GM12891 (cell line): ENCODE measurements at places on chromosomes 12 and 14.

DNA sequence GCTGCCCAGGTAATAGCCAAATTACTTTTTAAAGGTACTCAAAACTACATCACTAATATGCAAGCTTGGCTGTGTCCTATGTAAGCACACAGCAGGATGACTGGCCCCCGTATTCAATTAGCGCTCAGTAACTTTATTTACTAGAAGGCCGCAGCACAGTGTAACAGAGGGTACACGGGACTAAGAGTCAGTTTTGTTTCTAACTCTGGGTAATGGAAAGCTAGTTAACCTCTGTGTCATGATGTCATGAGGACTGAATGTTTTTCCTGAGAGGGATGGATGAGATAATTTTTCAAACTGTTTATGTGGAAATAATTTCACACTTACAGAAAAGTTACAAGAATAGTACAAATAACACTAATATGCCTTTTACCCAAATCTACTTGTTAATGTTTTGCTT is 27.1 kb downstream of the GALNT4 start:
- no peak for DNase-seq

DNA sequence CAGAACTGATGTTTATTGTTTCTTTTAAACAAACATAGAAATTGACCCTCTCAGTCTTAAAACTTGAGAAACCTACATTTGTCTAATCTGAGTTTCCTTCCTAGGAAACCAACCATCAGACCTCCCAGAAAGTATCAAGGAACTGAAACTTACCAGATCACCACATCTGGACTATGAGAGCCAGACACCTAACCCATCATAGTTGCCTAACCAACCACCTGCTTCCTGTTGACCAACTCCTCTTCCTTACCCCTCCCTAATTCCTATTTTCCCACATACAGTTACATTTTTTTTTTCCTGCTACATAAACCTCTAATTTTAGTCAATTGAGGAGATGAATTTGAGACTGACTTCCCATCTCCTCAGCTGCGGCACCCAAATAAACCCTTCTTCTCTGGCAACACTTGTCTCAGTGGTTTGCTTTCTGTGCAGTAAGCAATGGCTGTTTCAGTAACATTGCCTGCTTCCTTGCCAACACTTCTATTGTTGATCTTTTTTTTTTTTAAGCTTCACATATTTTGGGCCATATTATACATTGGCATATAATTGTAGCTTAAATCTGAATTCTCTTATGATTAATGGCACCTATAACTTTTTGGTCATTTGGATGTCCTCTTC is 34.3 kb downstream of the KLRD1 start:
- DNase-seq, result no peak

- no peak for DNase-seq
Measured at GRCh38 chr14:61764342-61765122, 2.3 kb downstream of the SNAPC1 start.

DNA sequence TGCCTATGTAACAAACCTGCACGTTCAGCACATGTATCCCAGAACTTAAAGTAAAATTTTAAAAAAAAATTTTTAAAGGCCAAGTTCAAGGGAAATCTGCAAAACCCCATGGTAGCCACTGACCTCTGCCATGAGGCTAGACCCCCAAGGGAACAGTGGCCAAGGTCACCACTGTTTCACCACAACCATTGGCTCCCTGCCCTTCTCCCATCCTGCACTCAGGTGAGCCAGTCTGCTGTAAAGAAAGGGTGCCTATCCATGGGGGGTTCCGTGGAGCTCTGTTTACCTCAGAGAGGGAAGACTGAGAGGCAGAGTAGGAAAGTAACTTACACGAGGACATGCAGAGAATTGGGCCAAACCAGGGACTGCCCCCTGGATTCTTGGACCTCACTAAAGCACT is 38.6 kb downstream of the VWF start:
- no peak for DNase-seq

GRCh38 chr14:54881235-54881760 is 21.3 kb downstream of the GCH1 start:
- no peak for DNase-seq

DNA sequence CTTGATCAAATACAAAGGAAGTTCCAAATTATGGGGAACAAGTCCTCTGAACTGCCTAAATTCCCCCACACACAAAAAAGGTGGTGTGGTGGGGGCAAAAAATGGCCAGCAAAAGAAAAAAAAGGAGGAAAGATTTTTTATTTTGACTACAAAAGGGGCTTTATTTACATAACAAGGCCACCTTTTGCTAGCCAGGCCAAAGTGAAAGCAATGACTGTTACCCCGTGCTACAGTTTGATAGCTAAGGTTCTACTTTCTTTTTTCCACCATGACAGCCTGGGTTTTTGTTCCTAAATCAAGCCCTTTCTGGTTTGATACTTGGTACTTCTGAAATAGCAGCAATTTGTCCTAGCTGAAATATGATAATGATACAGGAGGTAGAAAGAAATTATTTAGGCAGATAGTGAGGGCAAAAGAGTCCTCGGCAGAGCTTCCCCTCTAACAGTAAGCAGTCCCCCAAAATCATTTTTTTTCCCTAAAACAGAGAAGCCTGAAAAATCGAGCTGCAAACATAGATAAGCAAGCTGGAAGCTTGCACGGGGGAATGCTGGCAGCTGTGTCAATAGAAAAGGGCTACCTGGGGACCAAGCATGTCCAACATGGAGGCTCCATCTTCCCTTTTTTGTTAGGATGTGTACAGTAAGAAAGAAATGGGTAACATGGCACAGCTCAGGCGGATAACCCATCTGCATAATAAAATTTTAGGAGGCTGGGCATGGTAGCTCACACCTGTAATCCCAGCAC is 8.9 kb upstream of the B4GALNT1 start:
- no peak for DNase-seq

GRCh38 chr14:75282170-75282554 is 3.5 kb downstream of the FOS start:
- DNase-seq, result no peak

- DNase-seq, result no peak
Measured at GRCh38 chr12:82412246-82412645, 53.9 kb downstream of the METTL25 start.
